ENCODE measurements at places on chromosomes 2 and 18.

DNA sequence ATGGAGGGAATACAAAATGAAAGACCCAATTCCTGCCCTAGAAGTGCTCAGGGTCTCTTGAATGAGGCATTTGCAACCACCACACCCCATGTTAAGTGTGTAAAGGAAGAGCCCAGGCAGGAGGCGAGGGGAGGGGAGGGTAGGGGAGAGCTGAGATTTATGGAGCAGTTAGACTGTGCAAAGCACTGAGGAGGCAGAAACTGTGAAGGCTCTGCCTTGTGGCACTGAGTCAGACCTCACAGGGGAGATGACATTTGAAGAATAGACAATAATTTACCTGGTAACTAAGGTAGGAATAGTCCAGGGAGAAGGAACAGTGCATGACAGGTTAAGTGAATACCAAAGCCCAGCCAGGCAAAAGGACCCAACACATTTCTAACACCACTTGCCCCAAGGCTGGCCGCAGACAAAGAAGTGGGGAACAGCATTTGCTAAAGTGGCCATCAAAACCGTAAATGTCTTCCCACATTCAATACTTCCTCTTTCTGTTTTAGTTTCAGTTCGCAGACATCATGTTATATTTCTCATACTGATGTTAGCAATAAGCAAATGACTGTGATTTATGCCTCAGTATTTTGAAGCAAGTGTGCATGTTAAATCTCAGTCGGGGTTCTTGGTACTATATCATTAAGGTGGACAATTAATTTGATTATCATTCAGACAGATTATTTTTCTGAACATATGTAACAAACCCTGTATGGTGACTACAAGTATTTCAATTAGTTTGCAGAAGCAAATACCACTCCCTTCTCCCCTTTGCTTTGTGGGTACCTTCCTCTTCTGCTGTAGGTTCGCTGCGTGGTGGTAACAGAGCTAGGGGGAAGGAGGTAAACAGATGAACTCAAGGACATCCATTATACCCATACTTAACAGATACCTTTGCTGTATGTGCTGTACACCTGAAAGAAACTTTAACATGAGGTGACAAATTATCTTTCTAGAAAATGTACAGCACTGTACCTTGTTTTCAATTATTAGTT is 27.5 kb downstream of the CDH20 start:
- DNase-seq = no peak

DNA sequence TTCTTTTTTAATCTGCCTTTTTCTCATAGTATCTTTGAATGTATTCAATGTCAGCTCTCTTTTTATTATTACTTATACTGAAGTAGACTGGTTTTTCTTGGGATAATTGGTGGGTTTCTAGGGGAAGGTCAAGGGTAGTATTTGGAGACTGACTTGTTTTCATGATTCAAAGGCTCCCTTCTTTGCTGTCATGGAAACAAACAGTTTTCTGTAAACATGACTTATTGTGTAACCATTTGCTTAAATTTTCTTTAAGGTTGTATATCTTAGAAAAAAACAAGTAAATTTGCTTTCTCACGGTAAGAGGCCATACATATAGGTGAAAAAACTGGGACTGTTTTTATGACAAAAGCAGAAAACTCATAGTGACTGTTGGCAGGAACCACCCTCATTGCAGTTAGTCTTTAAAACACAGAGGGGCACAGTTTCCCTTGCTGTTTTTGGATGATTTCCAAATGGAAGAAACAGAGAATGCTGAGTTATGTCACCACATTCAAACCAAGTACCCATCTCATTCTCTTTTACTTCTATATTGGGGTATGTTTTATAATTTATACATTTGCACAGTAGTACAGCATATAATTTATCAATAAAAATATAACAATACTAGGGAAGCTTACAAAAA is 5.8 kb upstream of the RDH14 start:
- DNase-seq = no peak

- no peak for DNase-seq
Measured at GRCh38 chr2:152047824-152048471, 50.9 kb downstream of the CACNB4 start.

GRCh38 chr2:98155716-98156115 is 68.7 kb downstream of the VWA3B start:
- no peak for DNase-seq

- DNase-seq = no peak
Measured at GRCh38 chr2:17058772-17059402, 393.3 kb upstream of the CYRIA start.

DNA sequence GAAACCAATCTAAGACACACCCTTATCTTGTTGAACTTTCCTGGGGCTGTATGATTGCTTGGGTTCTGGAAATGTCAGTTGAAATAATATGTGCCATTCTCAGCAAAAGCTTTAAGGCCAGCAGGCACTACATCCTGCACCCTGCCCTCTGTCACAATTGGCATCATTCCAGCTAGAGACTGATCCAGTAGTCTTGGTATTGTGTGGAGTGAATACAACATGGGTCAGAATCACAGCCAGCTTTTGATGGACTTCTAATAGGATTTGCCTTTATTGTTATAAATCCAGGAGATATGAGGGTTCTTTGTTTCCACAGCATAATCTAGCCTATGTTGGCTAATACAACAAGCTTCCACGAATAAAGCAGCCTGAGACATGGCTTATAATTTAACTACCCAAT is 617.0 kb upstream of the CDH2 start:
- no peak for DNase-seq

- no peak for DNase-seq
Measured at GRCh38 chr2:160868891-160869290, 291.3 kb upstream of the TANK start.

DNA sequence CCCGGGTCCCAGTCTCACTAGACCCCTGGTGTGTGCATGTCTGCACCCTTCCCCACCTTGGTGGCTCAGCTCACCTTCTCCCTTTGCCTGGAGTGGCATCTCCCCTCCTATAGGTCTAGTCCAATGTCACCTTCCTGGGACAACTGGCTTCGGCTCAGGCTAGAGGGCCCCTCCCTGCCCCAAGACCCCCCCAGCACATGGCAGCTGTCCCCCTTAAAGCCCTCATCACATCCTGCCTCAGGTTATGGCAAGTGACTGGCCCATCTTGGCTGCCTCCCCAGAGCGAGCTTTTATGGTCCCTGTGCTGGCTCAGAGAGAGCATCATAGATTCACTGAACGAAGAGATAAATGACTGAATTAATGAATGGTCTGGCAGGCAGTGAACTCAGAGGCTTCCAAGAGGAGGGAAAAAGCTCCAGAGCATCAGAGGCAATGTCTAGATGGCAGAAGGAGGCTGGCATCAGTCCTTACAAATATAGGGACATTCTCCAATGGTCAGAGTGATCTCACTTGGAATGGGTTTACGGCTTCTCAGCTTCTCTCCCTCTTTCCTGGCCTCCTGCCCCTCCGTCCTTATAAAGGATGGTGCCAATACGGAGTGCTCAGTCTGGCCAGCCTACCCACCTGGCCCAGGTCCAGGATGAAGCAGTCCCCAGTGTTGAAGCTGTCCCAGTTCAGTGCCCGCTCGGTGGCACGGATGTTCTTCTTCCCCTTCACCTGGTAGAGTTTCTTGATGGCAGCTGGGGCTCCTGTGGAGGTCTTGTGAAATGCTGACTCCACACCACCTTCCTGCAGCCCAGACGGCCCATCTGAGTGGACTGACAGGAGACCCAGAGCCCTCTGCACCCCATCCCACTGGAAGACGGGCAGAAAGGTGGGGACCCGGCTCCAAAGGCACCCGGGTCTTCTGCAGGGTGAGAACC is 9.4 kb downstream of the CAPG start:
- DNase-seq = no peak

- no peak for DNase-seq
Measured at GRCh38 chr2:197804758-197805714, 643 bp downstream of the PLCL1 start.

- DNase-seq = no peak
Measured at GRCh38 chr18:78788161-78788560, 191.5 kb upstream of the SALL3 start.

Data from frontal cortex (tissue), 4 donors.